Heart left ventricle (tissue), 16 donors: ENCODE measurements at places on chromosomes 1 and 21. TPM values are rescaled to one million over a fixed set of nuclear protein-coding genes. Genes with fewer than 3 reads are reported as not detected.
A peak's percentile ranks its signal among the peaks of the same experiment; 100 is the strongest.

Gene HPCAL4
- total RNA-seq, result 0.79 TPM

Gene HLX
- total RNA-seq, result 14.8 TPM

Gene KLF17
- not detected for total RNA-seq

Gene OR2L3
- total RNA-seq, result not detected

Gene JMJD4
- total RNA-seq, result 11.3 TPM

Gene SYPL2
- total RNA-seq, result 39.7 TPM

Gene SPATA46
- total RNA-seq, result not detected

Gene TAS1R1
- not detected for total RNA-seq

Gene OVAAL
- 3.0 TPM for total RNA-seq

- peak; percentile 54 for DNase-seq
- H3K4me1 ChIP-seq, result peaks cover 22% of the 10 kb centered on the region
- H3K4me3 ChIP-seq, result peak overlapping the region; percentile 67
Measured at GRCh38 chr1:110084227-110085078, 14.0 kb upstream of the ALX3 start.

GRCh38 chr1:171913385-171913784, 72.1 kb downstream of the DNM3 start:
- H3K27me3 ChIP-seq, result no peaks in the 10 kb centered on the region
- no peak overlapping the region for H3K4me3 ChIP-seq
- DNase-seq, result peak; percentile 50
- no peaks in the 10 kb centered on the region for H3K36me3 ChIP-seq
- peaks cover 9% of the 10 kb centered on the region for H3K4me1 ChIP-seq
- H3K27ac ChIP-seq, result peak overlapping the region; percentile 58

- H3K4me3 ChIP-seq, result no peak overlapping the region
- H3K4me1 ChIP-seq, result no peaks in the 10 kb centered on the region
- H3K27ac ChIP-seq, result no peak overlapping the region
- no peaks in the 10 kb centered on the region for H3K36me3 ChIP-seq
- no peak for DNase-seq
Measured at GRCh38 chr1:30609336-30609998, 113.9 kb downstream of the MATN1 start.

DNA sequence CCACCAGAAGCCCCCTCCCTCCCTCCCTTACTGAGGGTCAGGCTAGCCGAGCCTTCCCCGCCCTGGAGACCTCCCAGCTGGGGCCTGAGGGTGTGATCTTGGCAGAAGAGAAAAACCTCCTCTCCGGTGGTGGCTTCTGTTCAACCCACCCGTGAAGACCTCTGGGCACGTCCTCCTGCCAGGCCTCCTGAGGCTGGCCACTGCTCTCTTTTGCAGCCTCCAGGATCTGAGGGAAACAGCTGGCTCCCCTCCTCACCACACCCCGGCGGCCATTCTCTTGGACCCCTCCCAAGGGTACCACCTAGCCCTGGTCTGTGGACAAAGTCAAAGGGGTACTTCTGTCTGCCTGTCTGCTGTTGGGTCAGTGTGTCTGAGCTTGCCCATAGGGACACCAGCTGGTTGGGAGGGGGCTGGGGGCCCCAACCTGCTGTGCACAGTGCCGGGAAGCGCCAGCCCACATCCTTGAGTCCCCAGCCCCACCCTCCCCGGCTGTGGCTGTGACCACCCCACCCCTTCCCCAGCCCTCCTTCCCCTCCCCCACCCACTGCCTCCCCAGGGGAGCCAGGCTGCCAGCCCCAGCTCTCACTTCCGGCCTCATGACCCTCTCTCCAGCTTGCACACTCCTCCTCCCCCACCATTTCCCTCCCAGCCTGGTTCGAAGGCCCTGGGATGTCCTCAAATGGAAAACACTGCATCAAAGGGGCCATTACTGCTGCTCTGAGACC, 48.1 kb downstream of the AHDC1 start:
- peak overlapping the region; percentile 90 for H3K27ac ChIP-seq
- no peaks in the 10 kb centered on the region for H3K27me3 ChIP-seq
- H3K4me1 ChIP-seq, result peaks cover 45% of the 10 kb centered on the region
- H3K4me3 ChIP-seq, result no peak overlapping the region

DNA sequence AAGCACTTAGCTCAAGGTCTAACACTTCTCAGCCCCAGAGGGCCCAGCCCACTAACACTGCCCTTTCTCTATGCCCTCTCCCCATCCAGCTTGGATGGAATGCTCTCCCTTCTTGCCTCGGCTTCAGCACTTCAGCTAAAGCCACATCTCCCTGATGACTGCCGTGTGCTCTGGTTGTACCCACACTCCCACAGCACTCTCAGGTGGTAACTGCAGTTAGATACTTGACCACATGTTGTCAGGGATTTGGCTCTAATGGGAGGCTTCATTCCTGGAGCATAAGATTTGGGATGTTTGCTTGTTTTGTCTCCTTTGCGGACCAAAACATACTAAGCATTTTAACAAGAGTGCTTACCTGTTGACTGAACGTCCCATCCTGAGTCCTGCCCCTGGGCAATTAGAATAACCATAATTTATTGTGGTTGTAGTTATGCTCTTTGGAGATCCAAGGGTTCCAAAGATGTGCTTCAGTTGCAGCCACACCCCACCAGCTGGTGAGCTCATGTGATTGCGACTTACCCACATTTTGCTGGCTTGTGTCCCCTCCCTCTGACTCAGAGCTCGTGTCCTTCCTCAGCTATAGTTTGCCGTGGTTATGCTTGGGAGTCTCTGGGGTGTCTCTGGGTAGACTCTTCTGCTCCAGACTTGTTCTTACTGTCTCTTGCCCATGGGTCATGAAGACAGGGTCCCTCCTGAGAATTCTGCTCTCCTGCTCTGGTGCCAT, 7.7 kb upstream of the SLC26A9 start:
- no peak overlapping the region for H3K27ac ChIP-seq
- H3K4me3 ChIP-seq, result no peak overlapping the region
- no peak for DNase-seq
- H3K36me3 ChIP-seq, result no peaks in the 10 kb centered on the region
- H3K27me3 ChIP-seq, result no peaks in the 10 kb centered on the region
- H3K4me1 ChIP-seq, result peaks cover 7% of the 10 kb centered on the region

DNA sequence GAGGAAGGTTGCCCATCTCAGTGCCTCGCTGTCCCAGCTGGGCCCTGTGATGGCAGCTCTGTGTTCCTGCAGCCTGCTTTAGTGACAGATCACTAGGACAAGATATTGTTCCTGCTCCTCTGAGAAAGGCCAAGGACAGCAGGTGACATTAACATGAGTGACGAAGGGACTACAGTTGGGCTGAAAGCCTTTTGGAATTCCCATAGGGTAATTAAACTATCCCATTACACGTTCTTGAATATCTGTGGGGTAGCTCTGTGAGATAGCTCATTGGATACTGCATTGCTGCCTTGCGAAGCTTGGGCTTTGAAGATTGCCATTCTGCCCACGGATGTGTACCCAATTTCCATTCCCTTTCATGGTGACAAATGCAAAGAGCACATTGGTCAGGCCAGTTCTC, 78.2 kb upstream of the COA6 start:
- H3K36me3 ChIP-seq, result no peaks in the 10 kb centered on the region
- H3K27me3 ChIP-seq, result no peaks in the 10 kb centered on the region
- DNase-seq, result no peak
- no peak overlapping the region for H3K27ac ChIP-seq

DNA sequence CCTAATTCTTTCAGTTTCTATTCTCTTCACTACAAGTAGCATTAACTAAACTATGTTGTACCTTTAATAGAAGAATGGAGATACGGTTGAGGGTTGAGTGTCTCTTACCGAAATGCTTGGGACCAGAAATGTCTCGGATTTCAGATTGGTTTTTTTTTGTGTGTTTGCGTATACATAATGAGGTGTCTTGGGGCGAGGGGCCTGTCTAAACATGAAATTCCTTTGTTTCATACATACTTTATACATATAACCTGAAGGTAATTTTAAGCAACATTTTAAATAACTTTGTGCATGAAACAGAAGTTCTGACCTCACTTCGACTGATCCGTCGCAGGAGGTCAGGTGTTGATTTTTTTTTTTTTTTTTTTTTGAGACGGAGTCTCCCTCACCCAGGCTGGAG, 36.3 kb upstream of the MYOCOS start:
- no peaks in the 10 kb centered on the region for H3K27me3 ChIP-seq
- no peak for DNase-seq
- peaks cover 57% of the 10 kb centered on the region for H3K36me3 ChIP-seq
- H3K27ac ChIP-seq, result no peak overlapping the region
- H3K4me3 ChIP-seq, result no peak overlapping the region

- DNase-seq, result no peak
- peaks cover 2% of the 10 kb centered on the region for H3K4me1 ChIP-seq
- no peaks in the 10 kb centered on the region for H3K36me3 ChIP-seq
- no peak overlapping the region for H3K27ac ChIP-seq
- no peaks in the 10 kb centered on the region for H3K27me3 ChIP-seq
- H3K4me3 ChIP-seq, result no peak overlapping the region
Measured at GRCh38 chr1:216705676-216706075, 17.6 kb downstream of the ESRRG start.

GRCh38 chr1:21021311-21021710, 155.4 kb downstream of the EIF4G3 start:
- peaks cover 19% of the 10 kb centered on the region for H3K4me1 ChIP-seq

- no peaks in the 10 kb centered on the region for H3K36me3 ChIP-seq
- no peaks in the 10 kb centered on the region for H3K27me3 ChIP-seq
- no peak overlapping the region for H3K27ac ChIP-seq
- DNase-seq, result no peak
Measured at GRCh38 chr1:222539951-222540597, 7.8 kb downstream of the HHIPL2 start.

GRCh38 chr1:32494711-32495337, 30.0 kb downstream of the ZBTB8B start:
- no peak overlapping the region for H3K27ac ChIP-seq
- H3K36me3 ChIP-seq, result no peaks in the 10 kb centered on the region
- no peaks in the 10 kb centered on the region for H3K27me3 ChIP-seq
- no peak overlapping the region for H3K4me3 ChIP-seq
- peaks cover 9% of the 10 kb centered on the region for H3K4me1 ChIP-seq

GRCh38 chr1:21397813-21398188, 42.1 kb upstream of the NBPF3 start:
- peaks cover 31% of the 10 kb centered on the region for H3K27me3 ChIP-seq
- H3K36me3 ChIP-seq, result no peaks in the 10 kb centered on the region
- H3K4me3 ChIP-seq, result no peak overlapping the region
- no peak for DNase-seq
- H3K27ac ChIP-seq, result no peak overlapping the region

DNA sequence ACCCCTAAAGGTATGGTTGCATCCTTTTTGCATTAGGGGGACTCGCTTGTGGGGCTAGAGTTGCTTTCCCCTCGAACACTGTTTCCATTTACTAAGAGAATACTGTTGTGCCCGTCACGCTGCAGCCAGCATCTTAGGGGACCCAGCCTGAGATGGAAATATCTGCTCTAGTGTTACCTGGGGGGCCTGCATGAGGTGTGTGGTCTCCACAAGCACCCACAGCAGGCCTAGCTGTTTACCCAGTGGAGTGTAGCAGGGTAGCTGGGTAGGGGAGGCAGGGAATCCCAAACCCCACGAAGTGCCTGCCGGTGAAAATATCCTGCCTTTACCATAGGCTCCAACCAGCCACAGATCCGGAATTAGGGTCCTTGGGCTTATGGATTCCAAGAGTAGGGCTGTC, 303.6 kb downstream of the PTPRU start:
- no peak for DNase-seq
- no peak overlapping the region for H3K4me3 ChIP-seq
- H3K27ac ChIP-seq, result no peak overlapping the region
- no peaks in the 10 kb centered on the region for H3K27me3 ChIP-seq
- H3K36me3 ChIP-seq, result no peaks in the 10 kb centered on the region

- no peak for DNase-seq
- H3K27ac ChIP-seq, result no peak overlapping the region
- H3K4me3 ChIP-seq, result no peak overlapping the region
- H3K27me3 ChIP-seq, result no peaks in the 10 kb centered on the region
- peaks cover 18% of the 10 kb centered on the region for H3K4me1 ChIP-seq
- no peaks in the 10 kb centered on the region for H3K36me3 ChIP-seq
Measured at GRCh38 chr1:41513383-41513735, 28.9 kb upstream of the EDN2 start.

DNA sequence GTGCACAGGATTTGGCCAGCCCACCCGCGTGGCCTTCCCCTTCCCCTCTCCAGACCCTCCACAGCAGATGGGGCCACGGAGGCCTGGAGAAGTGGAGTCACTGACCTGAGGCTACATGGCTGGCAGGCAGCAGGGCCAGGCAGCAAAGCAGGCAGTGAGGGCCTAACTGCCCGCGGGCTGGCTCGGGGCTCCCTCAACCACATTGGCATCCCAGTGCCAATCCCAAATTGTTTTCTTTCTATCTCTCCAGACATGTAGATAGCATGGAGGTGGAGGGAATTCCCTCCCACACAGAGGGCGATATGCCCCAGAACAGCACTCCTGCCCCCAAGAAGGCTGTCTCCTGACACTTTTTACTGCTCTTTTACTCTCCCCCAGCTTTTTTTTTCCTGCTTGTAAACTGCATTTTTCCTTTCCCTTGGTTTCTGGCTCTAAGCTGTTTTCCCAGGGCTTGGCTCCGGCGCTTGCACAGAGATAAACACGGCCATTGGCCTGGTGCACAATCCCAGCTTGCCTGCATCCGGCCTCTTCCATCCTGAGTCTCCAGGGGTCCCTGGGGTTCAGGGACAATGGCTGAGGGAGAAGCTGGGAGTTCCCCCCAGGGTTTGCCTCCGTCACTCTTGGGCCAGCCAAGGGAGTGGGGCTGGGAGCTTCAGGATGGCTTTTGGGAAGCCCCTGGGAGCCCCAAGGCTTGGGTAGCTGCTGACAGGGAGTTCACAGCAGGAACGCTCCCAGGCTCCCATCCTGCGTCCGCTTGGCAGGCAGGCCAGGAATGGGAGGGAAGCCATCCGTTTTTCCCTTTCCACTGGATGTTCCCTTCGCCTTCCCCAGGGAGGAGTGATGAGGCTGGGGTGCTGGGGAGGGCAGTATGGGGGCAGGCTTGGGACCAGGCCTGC, 7.0 kb downstream of the EPHX1 start:
- peak; percentile 91 for DNase-seq
- peaks cover 71% of the 10 kb centered on the region for H3K4me1 ChIP-seq
- peak overlapping the region; percentile 95 for H3K27ac ChIP-seq
- H3K4me3 ChIP-seq, result no peak overlapping the region
